Activated T-helper 1 cell treated with Interleukin-2 at 50 U/mL for 16 hours (primary cell): ENCODE measurements at places on chromosomes 6 and 20.

GRCh38 chr20:33602826-33603590 lies 59.1 kb upstream of the C20orf144 start:
- no peak for DNase-seq

DNA sequence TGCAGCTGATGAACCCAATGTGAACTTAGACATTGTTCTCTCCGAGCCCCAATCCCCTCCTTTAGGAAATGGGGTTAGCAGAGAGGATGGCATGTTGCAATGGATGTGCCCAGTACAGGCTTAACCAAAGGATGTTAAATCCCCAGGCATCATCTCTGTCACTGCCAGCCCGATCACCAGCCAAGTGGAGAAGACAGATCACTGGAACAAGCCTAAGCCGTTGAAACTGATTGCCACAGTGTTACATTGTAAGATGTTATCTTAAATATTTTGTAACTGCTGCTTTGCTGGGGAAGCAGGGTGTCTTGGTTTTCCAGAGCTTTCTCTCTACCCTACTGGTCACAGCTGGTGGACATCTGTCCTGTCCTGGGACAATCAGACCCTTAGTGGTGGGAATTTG lies 783.4 kb upstream of the CHD6 start:
- DNase-seq: no peak

GRCh38 chr6:155055729-155056128 lies 60.6 kb downstream of the TIAM2 start:
- no peak for DNase-seq

DNA sequence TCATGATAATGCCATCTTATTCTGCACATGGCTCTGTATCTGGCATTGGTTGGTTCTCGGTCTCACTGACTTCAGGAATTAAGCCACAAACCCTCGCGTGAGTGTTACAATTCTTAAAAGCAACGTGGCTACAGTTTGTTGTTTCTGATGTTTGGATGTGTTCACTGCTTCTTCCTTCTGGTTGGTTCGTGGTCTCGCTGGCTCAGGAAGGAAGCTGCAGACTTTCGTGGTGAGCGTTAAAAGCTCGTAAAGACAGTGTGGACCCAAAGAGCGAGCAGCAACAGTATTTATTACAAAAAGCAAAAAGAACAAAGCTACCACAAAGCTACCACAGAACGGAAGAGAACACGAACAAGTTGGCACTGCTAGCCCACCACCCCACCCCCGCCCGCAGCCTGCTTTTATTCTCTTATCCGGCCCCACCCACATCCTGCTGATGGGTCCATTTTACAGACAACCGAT lies 51.1 kb downstream of the MYLIP start:
- DNase-seq: peak; percentile 17

GRCh38 chr6:67127041-67127440 lies 1420.0 kb upstream of the EYS start:
- no peak for DNase-seq

- no peak for DNase-seq
Observed at GRCh38 chr6:31725502-31726350, 2.6 kb downstream of the MPIG6B start.

GRCh38 chr6:125294925-125295324 lies 6.8 kb downstream of the HDDC2 start:
- no peak for DNase-seq

GRCh38 chr6:166604328-166604727 lies 17.9 kb upstream of the RAMACL start:
- no peak for DNase-seq

DNA sequence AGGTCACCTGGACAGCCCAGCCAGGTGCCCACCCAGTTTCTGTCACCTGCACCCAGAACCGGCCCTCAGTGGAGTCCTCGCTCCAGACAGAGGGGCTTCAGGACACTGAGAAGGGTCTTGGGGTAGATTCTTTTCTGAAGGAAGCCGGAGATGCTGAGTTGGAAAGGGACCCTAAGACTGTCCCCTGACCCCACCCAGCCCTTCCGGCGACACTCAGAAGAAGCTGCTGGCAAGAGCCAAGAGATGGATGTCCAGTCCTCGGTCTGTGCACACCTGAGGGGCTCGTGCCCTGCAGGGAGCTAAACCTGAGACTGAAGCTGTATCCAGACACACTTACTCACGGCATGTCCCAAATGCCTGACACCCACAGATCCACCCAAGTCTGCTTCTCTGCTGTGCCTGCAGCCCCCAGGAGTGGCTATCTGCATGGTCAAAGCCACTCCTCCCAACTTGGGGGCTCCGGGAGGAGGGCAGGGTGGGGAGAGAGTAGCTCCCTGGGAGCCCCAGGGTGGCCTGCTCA lies 20.2 kb downstream of the NTSR1 start:
- no peak for DNase-seq

DNA sequence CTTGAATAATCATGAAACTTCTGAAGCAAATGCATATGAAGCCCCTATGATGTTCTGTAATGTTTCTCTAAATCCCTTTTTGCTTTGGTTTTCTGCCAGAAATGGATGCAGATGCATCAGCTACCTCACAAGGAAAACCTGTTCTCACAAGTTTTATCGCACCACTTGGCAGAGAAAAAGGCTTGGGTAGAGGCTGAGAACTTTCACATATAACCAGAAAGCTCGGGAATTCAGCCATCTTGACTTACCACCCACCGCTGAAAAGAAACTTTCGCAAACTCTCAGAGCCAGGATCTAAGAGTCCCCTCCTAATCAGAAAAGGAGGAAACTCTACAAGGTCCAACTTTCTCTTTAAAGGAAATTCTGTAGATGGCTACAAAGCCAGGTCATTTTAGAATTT lies 36.2 kb upstream of the ADTRP start:
- no peak for DNase-seq

DNA sequence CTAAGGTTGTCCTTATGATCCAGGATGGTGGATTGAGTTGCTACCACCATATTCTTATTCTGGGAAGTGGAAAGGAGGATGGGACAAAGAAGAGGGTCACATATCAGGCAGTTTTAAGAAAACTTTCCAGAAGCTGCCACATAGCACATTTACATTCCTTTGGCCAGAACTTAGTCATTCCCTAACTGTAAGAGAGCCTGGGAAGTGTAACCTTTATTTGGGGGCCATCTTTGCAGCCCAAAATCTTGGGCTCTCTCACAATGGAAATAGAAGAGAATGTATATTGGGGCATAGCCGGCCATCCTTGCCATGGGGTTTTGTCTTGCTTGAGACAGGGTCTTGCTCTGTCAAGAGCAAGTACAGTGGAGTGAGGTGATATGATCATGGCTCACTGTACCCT lies 8.4 kb downstream of the ZNF341 start:
- no peak for DNase-seq

DNA sequence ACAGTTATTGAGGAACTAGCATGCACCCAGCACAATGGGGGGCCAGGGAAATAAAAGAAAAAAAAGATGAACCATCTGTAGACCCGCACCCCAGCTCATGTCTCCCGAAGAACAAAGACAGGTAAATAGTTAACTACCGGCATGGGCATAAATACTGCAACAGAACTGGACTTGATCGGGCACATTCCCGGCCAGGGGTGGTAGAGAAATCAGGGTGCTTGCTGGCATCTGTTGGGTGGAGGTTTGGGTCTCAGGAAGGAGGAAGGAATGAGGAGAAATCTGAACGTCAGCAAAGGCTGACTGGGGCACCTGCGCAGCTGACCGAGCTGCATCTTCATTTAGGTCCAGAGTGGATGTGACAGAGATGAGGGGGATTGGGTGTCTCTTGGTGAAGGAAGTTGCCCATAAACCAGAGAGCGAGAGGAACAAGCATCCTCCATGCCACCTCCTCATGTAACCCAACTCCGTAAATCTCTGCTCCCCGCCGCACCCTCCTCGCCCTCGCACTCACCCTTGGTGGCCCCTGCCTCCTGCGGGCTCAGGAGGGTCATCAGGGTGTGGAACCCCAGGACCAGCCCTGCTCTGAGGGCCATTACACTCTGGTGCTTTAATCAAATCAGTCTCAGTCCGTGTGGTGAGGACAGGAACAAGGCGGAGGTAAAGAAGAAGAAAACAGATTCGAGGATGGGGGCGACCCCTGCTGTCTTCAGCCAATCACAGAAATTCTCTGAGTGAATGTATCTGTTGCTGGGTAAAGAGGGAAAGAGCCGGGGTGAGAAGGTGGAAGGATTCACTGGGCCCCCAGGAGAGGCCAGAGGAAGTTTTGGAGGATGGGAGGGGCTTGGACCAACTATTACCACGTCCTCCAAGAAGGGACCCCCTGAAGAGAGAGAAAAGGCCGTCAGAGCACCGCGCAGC lies at the start of gene HLA-DOA:
TSS of gene HLA-DOA (minus strand) at position 648 of the 918 bp plus-strand sequence.
- no peak for DNase-seq

DNA sequence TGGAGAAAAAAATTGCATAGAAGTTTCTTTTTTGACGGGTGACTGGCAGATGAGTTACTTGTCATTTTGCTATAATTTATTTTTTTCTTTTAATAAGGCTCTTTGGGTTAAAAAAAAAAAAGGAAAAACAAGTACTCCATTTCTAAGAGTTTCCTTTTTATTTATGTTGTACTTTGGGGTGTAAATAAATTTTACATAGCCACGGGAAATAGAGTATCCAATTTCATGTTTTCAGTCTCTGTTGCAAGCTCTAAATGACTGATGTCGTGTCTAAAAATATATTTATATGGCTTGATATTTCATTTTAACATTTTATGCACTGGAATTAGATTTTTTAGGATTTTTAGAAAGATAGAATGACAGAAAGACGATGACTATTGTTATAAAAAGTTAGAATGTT lies 3.4 kb downstream of the EYA4 start:
- no peak for DNase-seq

- DNase-seq: no peak
Observed at GRCh38 chr6:149153693-149154092, 163.8 kb upstream of the TAB2 start.

GRCh38 chr20:57619051-57619831 lies 985 bp downstream of the ZBP1 start:
- DNase-seq: peak; percentile 55

DNA sequence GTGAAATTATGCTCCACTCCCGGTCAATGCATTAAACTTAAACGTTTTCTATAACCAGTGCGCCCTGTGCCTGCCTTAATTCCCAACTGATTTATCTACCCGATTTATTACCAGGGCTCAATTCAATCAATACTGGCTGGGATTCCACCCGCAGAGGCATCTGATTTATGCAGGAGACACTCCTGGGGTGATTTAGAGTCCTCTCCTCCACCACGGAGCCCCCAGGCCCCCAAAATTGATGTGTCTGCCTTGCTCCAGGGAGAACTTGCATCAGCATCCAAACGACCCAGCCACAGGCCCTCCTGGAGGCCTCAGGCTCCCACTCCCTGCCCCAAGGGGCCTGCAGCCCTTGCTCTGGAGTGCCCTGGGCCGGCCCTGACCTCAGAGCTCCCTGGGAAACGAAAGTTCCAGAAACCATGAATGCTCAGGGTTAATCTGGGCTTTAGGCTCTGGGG lies 29.5 kb downstream of the ANKRD60 start:
- no peak for DNase-seq

GRCh38 chr6:139894271-139894670 lies 519.8 kb upstream of the CITED2 start:
- no peak for DNase-seq

DNA sequence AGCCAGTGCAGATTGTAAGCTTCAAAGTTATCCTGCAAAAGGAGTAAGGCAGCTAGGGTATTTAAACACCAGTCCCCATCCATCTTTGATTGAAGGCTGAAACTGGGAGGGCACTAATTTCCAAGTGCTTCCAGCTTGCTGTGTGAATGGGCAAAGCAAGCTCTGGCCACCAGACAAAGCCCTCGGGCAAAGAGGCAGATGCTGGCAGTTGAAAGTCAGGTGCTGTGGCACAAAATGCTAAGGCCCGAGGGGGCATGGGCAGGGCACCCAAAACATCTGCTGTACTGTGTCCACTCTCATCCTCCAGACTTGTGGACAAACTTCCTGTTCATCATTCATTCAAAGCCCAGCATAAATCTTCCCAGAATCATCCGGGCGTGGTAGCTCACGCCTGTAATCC lies 62.9 kb downstream of the TRMT6 start:
- no peak for DNase-seq
